Activated CD4-positive, CD25-positive, alpha-beta regulatory T cell treated with anti-CD3 and anti-CD28 coated beads, Interleukin-2, amount 50 U/mL, for 16 hours (primary cell): ENCODE measurements at places on chromosomes 16 and 17.

DNA sequence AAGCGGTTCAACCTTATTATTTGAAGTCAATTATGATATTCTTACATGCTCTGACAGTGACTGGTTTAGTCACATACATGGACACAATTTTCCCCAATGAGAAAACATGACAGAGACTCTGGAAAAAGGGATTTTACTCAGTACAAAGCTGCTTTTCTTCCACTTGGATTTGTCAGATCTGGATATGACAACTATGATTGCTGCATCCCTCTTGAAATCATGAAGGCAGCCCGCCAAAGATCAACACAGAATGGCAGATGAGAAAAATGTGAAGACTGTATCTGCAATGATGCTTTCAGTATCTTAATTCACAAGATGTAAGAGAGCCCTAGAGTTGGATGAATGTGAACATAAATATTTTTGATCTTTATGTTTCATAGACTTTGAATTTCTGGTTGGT, 439.6 kb downstream of the CDH8 start:
- no peak for DNase-seq

DNA sequence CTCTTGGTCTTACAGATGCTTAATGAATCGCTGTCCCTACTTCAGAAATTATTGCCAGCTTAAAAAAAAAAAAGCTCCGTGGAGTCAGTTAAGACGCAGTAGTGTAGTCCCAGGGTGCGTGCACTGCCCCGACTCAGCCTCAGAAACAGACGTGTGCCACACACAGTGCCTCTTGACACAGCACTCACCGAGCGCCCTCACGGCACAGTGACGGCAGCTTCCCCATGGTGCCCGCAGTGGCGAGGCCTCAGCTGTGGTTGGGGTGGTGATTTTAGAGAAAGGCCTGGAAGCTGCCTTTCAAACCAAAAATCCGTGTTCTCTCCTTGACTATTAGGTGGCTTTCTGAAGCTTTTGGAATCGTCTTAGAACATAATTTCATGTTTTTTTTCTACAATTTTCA, 13.9 kb downstream of the TCF25 start:
- DNase-seq, result no peak

DNA sequence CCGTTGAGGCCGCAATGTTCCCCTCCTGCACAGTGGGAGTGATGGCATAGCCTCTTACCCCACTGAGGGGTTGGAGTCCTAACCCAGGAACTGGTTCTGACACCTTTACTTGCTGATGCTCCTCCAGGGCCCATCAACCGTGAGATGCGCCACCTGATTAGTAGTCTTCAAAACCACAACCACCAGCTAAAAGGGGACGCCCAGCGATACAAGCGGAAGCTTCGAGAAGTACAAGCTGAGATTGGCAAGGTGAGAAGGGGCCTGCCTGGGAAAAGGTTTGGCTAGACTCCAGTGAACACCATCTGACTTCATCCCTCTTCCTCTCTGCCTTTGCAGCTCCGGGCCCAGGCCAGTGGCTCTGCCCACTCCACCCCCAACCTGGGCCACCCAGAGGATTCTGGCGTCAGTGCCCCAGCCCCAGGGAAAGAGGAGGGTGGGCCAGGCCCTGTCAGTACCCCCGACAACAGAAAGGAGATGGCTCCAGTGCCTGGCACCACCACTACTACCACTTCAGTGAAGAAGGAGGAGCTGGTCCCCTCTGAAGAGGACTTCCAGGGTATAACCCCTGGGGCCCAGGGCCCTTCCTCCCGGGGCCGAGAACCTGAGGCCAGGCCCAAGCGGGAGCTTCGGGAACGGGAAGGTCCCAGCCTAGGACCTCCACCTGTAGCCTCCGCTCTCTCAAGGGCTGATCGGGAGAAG, 5.8 kb downstream of the RNF40 start:
- no peak for DNase-seq

- peak; percentile 71 for DNase-seq
Observed at GRCh38 chr17:42180922-42181850, at the start of gene KCNH4. Gene KCNH4 (minus strand): TSS chr17:42181142. CDS start chr17:42180945, 197 bp downstream.

DNA sequence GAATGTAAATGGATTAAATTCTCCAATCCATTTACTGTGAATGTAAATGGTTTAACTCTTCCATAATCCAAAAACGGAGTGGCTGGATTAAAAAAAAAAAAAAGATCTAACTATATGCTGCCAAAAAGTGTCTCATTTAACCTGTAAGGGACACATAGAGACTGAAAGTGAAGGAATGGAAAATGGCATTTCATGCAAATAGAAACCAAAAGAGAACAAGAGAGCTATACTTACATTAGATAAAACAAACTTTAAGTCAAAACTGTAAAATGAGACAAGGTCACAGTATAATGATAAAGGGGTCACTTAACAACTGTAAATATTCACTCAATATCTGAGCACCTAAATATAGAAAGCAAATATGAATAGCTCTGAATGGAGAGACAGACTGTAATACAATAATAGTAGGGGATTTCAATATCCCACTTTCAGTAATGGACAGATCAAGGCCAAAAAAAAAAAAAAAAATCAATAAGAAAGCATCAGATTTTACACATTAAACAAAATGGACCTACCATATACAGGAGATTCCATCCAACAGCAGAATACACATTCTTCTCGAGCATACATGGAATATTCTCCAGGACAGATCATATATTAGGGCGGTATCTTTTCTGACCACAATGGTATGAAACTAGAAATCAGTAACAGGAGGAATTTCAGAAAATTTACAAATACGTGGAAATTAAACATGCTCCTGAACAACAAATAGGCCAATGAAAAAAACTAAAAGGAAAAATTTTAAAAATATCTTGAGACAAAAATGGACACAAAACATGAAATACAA, 36.4 kb downstream of the CDR2 start:
- DNase-seq, result no peak

- DNase-seq, result no peak
Observed at GRCh38 chr17:37713028-37713431, 31.8 kb downstream of the HNF1B start.

- DNase-seq, result peak; percentile 93
Observed at GRCh38 chr17:29293890-29294579, at the start of gene NUFIP2. Gene NUFIP2 (minus strand): TSS chr17:29294148. CDS start chr17:29294059, 89 bp downstream.

GRCh38 chr16:56041556-56042140, 149.6 kb upstream of the GNAO1 start:
- DNase-seq, result no peak

DNA sequence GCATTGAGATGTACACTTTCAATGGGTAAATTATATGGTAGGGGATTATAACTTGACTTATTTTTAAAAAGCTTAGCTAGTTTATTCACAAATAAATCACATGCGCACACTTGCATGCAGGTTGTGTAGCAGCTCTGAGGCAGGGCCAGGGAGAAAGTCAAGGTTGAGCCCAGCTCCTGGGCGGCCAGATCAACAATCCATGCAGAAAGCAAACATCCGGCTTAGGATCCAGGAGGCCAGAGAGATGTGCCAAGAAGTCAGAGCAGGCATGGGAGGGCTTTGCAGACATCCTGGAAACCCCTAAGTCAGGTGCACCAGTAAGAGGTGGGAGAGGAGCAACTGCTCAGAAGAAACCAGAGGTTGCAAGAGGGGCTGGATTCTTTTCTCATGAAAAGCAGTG, 186.5 kb downstream of the AXIN2 start:
- DNase-seq, result no peak

DNA sequence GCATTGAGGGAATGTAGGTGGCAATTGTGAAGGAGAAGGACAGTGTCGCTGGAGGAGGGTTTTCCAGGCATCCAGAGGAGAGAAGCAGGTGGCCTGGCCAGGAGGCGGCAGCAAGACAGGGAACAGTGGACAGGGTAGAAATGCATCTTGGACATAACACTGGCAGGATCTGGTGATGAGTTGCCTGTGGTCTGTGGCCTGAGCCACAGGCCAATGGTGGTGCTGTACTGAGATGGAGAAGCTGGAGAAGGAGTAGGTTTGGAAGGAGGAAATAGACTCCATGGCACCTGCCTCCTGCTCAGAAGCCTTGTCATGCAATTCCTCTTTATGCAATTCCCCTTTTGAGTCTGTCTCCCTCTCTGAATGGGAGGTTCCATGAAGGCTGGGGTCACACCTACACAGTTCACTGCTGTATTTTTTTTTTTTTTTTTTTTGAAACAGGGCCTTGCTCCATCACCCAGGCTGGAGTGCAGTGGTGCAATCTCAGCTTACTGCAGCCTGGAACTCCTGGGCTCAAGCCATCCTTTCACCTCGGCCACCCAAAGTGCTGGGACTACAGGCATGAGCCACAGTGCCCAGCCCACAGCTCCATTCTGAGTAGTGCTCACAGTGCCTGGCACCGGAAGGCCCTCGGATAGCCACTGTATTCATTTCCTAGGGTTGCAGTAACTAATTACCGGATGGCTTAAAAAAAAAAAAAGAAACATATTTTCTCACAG, 13.5 kb upstream of the CACNG4 start:
- DNase-seq, result no peak

- no peak for DNase-seq
Observed at GRCh38 chr17:40520991-40521453, 19.6 kb upstream of the TNS4 start.

DNA sequence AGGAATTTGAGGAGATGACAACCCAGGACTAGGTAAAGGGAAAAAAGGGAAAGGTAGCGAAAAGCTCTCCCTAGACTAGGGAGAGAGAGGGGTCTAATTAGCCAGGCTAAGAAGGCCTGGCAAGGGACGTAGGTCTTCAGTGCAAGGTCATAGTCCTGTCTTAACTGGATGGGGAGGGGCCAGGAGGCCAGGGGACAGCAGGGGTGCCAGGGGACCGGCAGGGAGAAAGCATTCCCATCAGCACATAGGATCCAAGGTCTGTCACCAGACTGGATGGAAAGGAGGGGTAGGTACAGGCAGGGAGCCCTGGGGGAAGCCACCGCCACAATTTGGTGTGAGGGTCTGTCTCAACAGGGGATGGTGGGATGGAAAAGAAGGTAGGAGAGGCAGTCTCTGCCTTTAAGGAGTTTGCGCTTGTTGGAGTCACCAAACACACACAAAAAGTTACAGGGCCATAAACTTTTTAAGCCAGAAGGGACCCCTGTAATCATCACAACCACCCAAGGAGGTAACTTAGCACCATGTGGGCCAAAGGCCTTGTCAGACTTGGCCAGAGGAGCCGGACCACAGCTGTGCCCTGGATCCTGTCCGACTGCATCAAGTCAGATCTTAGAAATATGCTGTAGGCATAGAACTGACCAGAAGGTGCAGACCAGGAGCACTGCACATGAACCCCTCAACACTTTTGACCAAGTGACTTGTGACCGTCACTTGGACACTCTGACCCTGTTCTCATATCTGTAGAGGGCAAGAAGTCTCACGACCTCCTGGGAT, 10.0 kb downstream of the AXIN2 start:
- DNase-seq, result no peak

- no peak for DNase-seq
Observed at GRCh38 chr17:72004011-72004427, 116.8 kb upstream of the SOX9 start.

DNA sequence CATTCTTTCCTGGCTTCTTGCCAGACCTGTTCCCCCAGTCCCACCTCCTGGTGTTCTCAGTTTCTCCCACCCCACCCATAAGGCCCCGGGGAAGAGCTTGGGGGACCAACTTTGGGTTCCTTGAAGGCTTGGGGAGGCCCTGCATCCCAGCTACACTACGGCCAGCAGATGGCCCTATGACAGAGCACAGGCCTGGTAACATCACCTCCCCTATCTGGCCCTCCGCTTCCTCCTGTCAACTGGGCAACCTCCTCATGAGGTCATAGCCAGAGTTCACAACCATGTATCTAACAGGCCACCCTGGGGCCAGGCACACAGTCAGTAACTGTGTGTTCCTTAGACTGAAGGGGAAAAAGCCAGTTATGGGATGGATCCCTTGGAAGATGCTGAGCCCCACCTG, 31.4 kb downstream of the MYO15A start:
- DNase-seq, result no peak

- DNase-seq, result no peak
Observed at GRCh38 chr17:66398059-66398458, 95.6 kb downstream of the PRKCA start.

DNA sequence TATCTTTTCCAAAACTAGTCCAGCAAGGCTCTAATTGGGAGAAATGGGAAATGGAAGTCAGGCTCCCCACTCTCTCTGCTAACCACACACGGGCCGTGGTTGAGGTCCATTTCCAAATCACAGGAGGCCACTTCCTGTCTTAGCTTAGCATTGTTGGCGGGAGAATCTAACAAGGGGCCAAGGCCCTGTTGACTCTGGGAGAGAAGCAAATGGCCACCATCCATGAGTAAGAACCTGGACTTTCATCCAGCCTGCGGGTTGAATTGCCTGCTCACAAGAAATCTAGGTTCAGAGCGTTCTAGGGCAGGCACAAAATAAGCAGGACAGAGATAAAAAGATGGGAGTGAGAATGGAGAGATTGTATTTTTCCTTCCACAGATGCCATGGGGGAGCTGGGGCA, 5.7 kb downstream of the FAM20A start:
- no peak for DNase-seq

DNA sequence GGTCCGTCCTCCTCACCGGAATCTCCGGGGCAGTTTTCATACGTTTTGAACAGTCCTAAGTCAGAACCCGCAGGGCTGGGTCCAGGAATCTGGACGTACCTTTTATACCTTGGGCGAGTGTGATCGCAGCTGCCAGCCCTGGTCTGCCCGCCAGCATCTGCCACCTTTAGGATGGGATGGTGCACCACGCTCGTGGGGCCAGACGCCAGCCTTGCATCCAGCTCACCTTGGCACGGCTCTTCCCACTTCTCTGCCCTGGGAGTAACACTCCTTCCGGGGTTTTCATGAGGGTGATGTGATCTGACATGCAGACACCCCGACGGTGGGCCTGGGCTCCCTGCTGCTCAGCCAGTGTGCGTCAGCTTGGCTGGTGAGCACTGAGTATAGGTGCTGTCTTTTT, 66.6 kb upstream of the ZNF469 start:
- DNase-seq, result no peak

GRCh38 chr16:57609541-57610401, 18.7 kb upstream of the ADGRG1 start:
- peak; percentile 42 for DNase-seq

DNA sequence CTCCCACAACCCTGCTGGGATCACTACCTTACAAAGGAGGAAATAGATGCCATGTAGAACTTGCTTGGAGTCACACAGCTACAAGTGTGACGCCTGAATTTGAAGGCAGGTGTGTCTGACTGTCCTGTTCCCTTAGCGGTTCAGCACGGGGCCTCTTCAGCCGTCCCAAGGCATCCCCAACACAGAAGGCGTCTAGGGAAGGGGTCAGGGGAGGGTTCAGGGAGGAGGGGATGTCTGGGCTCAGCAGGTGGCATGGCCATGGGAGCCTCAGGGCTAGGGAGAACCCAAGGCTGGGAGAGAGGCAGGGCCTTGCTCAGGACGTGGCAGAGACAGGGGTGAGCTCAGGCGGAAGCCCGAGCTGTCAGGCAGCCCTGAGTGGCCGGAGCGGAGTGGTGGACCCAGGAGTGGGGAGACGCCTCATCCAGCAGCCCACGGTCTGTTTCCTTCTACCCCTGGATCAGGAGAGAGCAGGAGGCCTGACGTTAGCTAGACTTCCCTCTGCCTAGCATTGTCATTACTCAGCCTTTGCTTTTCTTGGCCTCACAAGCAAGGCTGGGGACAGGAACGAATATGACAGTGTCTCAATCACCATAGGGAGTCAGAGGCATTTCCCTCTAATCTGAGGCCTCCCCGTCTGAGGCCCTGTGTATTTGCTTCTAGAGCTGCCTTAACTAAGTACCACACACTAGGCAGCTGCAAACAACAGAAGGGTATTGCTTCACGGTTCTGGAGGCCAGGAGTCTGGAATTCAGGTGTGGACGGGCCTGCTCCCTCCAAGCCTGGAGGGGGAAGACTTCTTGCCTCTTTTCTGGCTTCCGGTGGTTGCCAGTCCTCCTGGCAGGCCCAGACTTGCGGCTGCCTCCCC, 31.3 kb upstream of the ANKRD40CL start:
- no peak for DNase-seq
